Stimulated activated CD4-positive, alpha-beta T cell treated with anti-CD3 and anti-CD28 coated beads, TNF-alpha, amount 100 ng/mL, for 24 hours (primary cell): ENCODE measurements at places on chromosomes 7 and 10.

DNA sequence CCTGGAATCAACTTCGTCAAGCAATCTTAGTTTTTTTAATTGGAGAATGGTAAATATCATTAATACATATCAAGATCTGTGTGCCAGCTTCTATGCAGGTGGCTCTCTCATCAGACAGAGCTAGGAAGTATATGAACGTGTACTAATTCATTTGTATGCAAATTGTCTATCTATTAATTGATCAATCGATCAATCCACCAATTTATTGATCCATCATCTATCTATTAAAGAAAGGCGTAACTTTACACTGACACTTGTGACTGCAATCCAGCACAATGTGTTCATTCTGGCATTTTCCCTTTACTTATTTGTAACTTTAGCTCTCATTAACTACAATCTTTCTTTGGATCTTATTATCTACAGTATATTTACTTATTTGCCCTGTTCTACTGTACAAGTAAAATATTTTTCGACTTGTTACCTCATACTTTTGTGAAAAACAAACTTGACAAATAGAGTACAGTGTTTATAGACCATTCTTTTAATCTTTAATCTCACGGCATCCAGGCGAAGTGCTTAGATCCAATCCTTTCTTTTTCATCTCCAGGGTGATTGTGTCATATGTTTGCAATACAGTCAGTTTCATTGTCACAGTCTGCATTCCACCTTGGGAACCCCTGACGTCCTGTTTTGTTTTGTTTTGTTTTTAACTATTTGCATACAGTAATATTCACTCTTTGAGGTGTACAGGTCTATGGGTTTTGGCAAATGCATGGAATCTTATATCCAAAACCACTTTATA, 22.0 kb upstream of the GHRHR start:
- DNase-seq = no peak

DNA sequence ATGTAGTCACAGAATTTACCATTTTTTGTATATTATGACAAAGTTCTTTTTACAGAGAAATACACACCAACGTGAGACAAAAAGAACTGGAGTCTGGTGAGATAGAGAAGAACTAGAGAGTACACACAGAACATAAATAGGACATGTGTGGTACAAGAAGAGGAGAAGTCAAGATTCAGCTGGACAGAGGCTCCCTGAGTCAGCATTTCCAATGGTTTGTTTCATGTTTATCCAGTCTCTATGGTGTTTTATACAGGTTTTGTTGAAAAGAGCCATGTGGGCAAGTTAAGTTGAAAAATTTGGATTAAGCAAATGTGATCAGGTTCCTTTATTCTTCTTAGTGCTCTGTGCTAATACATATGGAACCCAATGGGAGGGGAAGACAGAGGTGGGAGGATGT, 105.5 kb upstream of the AKR1E2 start:
- no peak for DNase-seq

DNA sequence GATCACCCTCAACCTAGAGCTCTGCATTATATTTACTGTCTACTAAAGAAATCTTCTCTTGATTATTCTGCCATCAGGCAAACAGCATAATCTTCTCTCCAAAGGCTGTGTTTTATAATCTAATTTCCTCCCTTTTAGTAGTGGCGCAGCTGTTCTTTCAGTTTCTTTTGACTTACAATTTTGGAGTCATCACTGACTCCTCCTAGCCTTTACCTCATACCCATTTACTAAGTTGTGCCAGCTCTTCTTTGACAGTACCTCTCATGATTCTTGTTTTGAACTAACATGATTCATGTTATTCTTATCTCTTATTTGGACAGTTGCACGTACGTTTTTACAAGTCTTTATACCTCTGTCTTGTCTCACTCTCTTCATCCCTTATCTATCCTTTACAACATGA, 113.0 kb downstream of the FOXP2 start:
- no peak for DNase-seq

- DNase-seq = no peak
Measured at GRCh38 chr10:132551093-132551807, 13.7 kb downstream of the INPP5A start.

- DNase-seq = no peak
Measured at GRCh38 chr7:114789871-114790311, 132.0 kb upstream of the MDFIC start.

GRCh38 chr10:2953495-2953894, 113.9 kb upstream of the PFKP start:
- DNase-seq = no peak

- DNase-seq = no peak
Measured at GRCh38 chr10:86292462-86293395, 73.9 kb downstream of the GRID1 start.

- no peak for DNase-seq
Measured at GRCh38 chr7:91883676-91884362, 3.3 kb upstream of the MTERF1 start.

GRCh38 chr10:49273082-49273465, 25.9 kb upstream of the C10orf71 start:
- DNase-seq = no peak

- DNase-seq = no peak
Measured at GRCh38 chr10:95739056-95739455, 16.9 kb upstream of the ENTPD1 start.

- DNase-seq = no peak
Measured at GRCh38 chr7:148978091-148978490, 50.2 kb downstream of the PDIA4 start.

DNA sequence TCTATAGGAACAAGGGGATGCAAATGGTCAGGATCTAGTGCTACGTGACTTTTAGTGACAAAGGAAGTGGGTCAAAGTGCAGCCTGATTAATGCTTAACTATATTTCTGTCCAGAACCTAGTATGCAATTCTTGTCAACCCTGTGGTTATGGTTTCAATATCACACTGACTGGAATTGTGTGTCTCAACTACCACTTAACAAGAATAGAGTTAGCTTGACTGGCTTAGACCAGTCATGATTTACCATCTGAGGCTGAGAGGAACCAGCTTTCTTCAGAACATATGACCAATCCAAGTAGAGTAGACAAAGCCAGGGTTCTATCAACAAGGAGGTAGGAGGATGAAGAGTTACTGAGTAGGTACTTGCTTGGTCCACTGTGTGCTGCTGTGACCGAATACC, 54.4 kb downstream of the MYPN start:
- no peak for DNase-seq

GRCh38 chr7:150326657-150327268, 3.4 kb upstream of the ACTR3C start:
- no peak for DNase-seq

- DNase-seq = no peak
Measured at GRCh38 chr10:76887223-76888010, 750.2 kb downstream of the KCNMA1 start.

DNA sequence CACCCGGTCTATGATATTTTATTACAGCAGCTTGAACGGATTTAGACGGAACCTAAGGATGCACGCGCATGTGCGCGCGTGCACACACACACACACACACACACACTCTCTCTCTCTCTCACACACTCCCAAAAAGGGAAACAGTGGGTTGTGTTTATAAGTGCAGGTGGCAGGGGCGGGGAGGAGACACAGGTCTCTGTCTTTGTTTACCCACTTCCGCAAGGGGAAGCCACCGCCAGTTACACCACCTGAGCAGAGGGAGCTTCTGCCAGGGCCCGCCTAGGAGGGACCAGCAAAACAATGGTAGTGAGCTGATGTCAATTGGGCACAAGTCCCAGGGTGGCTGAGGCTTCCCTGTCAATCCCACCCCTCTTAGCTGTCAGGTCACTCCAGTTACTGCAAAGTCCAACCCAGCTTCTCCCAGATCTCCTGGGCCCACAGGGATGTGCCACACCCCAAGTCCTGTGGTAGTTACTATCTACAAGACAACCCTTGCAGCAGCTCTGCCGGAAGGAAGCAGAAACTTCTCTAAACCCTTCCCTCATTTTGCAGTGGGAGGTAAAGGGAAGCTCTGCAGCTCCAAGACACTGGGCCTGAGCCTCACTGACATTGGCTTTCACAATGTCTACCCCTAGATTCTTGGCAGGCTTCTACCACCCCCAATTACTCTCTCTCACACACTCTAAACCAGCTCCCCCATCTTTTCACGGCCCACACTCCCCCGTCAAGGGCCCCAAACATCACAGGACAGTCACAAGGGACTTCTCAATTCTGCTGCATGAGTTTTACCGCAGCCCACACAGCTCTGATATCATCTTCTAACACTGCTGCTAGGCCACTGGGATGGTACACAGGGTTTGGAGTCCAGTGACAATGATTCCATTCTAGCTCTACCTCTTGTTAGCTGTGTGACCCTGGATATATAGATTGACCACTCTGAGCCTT, 17.6 kb downstream of the ANXA11 start:
- DNase-seq = no peak

DNA sequence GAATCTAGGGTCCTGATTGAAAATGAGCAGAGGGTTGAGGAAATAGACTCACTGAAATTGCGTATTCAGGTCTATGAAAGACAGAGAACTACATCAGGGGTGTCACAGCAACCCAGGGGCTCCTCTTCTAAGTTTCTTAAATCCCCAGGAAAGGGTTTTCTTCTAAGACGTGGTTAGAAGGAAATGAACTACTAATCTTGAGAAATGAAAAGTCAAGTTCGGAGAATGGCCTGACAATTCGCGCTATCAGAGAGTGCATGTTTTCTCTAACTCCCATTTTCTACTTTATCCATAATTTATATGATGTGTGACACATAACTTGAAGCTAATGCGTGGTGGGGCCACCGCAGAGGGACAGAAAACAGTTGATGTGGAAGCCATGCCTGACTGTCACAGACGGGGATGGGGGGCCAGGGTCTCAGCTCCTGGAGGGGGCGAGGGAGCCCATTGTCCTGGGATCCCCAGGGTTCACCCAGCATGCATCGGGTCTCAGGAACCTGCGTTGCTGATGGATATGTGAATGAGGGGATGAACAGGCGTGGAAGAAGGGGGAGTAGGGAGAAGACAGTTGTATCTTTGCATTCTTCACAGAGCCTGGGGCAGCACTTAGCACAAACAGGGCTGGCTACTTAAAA, 86.3 kb downstream of the PTPRE start:
- no peak for DNase-seq

DNA sequence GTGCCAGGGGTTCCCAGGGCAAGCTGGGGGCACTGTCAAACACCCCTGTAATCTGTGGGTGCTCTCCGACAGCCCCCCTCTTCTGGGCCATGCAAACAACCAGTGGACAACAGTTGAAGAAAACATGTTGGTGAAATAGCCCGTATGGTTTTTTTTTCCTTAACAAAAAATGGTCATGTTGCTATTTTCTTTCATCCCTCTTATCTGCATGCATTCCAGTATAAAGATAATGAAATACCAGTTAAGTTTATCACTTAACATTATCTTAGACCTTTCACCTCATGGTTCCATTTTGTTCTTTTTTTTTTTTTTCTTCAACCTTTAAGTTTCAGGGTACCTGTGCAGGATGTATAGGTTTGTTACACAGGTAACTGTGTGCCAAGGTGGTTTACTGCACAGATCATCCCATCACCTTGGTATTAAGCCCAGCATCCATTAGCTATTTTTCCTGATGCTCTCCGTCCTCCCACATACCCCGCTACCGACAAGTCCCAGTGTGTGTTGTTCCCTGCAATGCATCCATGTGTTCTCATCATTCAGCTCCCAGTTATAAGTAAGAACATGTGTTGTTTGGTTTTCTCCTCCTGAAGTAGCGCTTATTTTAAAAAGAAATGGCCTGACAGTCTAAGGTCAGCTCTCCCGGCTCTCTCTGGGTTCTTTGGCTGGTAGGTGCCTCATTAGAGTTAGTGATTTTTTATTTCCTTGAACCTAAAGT, 110.1 kb downstream of the NRP1 start:
- DNase-seq = no peak

- DNase-seq = no peak
Measured at GRCh38 chr10:27192284-27192683, 37.1 kb downstream of the MASTL start.

GRCh38 chr7:116167177-116167576, 43.2 kb upstream of the TES start:
- DNase-seq = no peak

GRCh38 chr10:78934532-78934898, 134.3 kb upstream of the ZMIZ1 start:
- DNase-seq = no peak

GRCh38 chr10:120942806-120943413, 91.7 kb downstream of the WDR11 start:
- peak; percentile 73 for DNase-seq

- DNase-seq = no peak
Measured at GRCh38 chr10:61655335-61655851, 7.3 kb upstream of the CABCOCO1 start.

- DNase-seq = no peak
Measured at GRCh38 chr10:31129271-31129670, 97.6 kb upstream of the ZNF438 start.

DNA sequence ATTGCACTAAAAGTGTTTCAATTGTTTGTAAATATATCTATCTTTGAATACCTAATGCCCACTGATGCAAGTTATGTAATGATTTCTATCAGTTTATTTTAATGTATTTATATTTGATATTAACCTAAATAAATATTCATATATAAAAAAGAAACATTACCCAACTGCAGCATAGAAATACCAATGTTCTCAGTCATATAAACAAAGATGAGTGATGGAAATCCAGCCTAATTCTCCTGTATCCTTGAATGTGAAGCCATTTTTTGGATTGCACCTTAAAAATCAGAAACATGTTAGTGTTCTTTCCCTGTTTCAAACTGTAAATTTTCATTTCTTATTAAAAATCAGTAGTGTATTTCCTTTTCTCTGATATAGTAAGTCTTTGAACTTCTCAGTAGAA, 305.8 kb upstream of the GNAI1 start:
- no peak for DNase-seq

DNA sequence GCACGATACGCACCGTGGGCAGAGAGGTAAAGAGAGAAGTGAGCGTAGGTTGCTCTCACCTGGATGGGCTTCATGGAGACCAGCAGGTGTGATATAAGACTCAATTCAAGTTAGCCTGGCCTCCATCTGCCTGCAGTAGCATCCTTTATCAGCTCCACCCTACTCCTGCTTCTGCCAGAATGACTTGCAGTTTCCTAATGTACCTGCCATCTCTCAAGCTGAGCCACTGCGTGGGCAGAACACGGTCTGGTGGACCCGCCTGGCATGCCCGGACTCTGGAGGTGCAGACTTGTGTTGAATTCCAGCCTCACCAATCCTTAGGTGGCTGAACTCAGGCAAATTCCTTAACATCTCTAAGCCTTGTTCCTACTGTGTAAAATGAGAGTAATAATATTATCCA, 64.3 kb downstream of the STEAP1B start:
- DNase-seq = no peak

- DNase-seq = no peak
Measured at GRCh38 chr7:70153933-70154332, 555.7 kb downstream of the AUTS2 start.

DNA sequence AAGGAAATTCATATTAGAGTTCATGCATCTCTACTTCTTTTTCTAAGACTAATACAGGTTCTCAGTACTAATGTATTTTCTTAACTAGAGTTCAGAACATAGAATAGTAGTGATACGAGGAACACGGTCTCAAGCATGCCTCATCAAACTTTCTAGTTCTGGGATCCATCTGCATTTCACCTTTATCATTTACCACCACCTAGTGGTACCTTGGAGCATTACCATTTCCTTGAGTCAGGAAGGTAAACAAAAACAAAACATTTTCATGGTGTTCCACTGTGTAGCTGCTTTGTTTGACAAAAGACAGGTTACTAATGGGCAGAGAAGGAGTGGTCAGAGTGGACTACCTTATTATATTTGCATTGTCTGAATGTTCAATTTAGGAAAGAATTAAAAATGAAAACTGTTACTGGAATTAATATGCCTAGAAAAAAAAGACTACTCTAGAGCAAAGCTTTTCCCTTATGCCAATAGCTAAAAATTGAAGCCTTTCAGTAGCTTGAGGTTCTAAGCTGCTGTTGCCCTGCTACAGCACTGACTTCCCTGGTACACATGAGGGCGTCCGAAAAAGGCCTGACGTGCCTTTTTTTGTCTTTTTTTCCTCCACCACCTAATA, 44.5 kb downstream of the STARD3NL start:
- DNase-seq = peak; percentile 12
